ENCODE measurements at places on chromosomes 1 and 21. TPM values are rescaled to one million over a fixed set of nuclear protein-coding genes. Genes with fewer than 3 reads are reported as not detected.
A peak's percentile ranks its signal among the peaks of the same experiment; 100 is the strongest.

GRCh38 chr1:44585315-44585920, 88.9 kb downstream of the TMEM53 start:
- no peaks in the 10 kb centered on the region for H3K4me1 ChIP-seq
- H3K4me3 ChIP-seq = no peak overlapping the region
- H3K27me3 ChIP-seq = no peaks in the 10 kb centered on the region
- no peaks in the 10 kb centered on the region for H3K36me3 ChIP-seq

The AMY2A gene
- total RNA-seq = not detected

DNA sequence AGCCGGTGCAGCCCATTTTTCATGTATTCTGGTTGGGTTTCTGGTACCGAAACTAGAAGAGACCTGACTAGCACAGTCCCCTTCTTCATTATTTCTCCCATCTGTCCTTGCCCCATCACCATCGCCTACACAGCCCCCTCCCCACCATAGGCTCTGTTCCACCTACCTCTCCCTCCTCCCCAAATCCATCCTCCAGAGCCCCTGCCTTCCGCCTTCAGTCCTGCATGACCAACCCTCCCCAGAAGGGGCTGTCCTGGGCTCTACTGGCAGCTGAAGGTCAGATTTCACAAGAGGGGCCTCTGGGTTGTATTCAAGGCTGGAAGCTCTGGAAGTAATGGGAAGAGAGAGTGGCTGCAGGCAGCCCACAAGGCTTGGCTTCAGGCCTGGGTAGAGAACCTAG, 55.2 kb downstream of the SDC3 start:
- H3K27me3 ChIP-seq = no peaks in the 10 kb centered on the region
- H3K4me1 ChIP-seq = peaks cover 5% of the 10 kb centered on the region
- H3K4me3 ChIP-seq = no peak overlapping the region
- DNase-seq = no peak
- H3K36me3 ChIP-seq = no peaks in the 10 kb centered on the region

The KRTAP19-1 gene
- total RNA-seq = not detected

GRCh38 chr1:2941907-2942306, 79.4 kb upstream of the ACTRT2 start:
- DNase-seq = no peak
- no peak overlapping the region for H3K4me3 ChIP-seq
- H3K36me3 ChIP-seq = no peaks in the 10 kb centered on the region
- no peaks in the 10 kb centered on the region for H3K27me3 ChIP-seq

The FAM72D gene
- 0.60 TPM for total RNA-seq

The MIXL1 gene
- 0.49 TPM for total RNA-seq

- no peak for DNase-seq
- H3K4me1 ChIP-seq = no peaks in the 10 kb centered on the region
- no peaks in the 10 kb centered on the region for H3K27me3 ChIP-seq
- no peak overlapping the region for H3K4me3 ChIP-seq
- H3K27ac ChIP-seq = no peak overlapping the region
Observed at GRCh38 chr1:77089756-77090155, 129.5 kb downstream of the PIGK start.

DNA sequence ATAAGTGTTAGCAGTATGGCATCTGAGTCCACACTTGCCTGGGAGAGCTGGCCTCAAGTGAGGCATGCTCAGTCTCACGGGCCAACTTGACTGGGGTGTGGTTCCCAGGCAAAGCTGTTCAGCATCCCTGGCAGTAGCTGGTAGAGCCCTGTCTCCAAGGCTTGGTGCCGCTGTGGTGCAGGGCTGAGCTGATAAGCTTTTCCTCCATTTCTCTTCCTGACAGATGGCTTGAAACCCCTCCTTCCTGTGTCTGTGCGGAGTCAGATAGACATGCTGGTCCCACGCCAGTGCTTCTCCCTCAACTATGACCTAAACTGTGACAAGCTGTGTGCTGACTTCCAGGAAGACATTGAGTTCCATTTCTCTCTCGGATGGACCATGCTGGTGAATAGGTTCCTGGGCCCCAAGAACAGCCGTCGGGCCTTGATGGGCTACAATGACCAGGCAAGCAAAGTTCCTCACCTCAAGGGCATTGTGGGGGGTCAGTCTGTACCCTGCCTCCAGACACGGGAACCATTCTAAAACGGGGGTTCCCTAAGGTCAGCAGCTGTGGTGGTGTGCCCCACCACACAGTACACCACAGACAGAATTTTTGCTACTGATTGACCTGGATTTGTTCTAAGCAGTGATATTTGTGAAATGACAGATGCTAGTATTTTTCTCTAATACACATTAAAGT, 13.7 kb upstream of the MIIP start:
- peaks cover 41% of the 10 kb centered on the region for H3K36me3 ChIP-seq
- no peaks in the 10 kb centered on the region for H3K4me1 ChIP-seq
- DNase-seq = no peak
- H3K27ac ChIP-seq = no peak overlapping the region
- no peak overlapping the region for H3K4me3 ChIP-seq

- no peaks in the 10 kb centered on the region for H3K4me1 ChIP-seq
- no peaks in the 10 kb centered on the region for H3K36me3 ChIP-seq
Observed at GRCh38 chr1:241722947-241723346, 70.9 kb downstream of the WDR64 start.

The RXFP4 gene
- not detected for total RNA-seq

- H3K4me3 ChIP-seq = no peak overlapping the region
- H3K36me3 ChIP-seq = no peaks in the 10 kb centered on the region
- H3K27ac ChIP-seq = no peak overlapping the region
Observed at GRCh38 chr21:37877171-37877570, 39.1 kb downstream of the KCNJ6 start.

The INAVA gene
- total RNA-seq = 17.1 TPM

DNA sequence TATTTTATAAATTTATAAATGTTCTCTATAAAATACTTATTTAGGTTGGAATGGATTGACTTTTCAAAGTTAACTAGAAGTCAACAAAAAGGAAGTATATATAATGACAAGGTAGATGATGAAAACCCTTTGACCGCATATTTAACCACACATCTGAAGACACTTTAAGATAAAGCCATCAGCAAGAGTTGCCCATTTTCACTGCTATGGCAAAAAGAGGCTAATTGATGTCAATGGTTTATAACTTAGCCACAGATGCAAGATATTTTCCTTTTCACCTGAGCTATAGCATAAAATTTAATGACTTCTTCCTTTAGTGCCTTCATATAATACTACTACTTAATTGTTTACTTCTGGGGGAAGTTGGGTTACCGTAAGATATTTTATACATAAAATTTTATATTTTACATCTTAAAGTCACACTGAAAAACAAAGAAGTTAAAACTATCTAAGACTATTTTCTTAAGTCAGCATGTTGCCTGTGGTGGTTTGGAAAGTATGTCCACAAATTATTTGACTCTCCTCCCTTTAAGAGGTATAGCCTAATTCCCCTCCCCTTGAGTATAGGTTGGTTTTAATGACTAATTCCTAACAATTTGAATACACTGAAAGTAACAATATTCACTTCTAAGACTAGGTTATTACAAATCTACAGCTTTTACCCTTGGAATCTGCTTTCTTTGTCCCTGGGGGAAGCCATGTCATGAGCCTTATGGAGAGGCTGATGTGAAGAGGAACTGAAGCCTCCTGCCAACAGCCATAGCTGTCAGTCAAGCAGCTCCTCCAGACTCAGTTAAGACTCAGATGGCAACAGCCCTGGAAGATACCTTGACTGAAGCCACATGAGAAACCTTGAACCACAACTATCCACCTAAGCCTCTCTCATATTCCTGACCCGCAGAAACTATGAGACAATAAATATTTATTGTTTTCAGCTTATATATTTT, 40.3 kb upstream of the LRRC8B start:
- H3K4me1 ChIP-seq = no peaks in the 10 kb centered on the region
- H3K36me3 ChIP-seq = no peaks in the 10 kb centered on the region
- DNase-seq = no peak
- H3K27me3 ChIP-seq = no peaks in the 10 kb centered on the region
- H3K27ac ChIP-seq = no peak overlapping the region

The AVPR1B gene
- total RNA-seq = not detected

DNA sequence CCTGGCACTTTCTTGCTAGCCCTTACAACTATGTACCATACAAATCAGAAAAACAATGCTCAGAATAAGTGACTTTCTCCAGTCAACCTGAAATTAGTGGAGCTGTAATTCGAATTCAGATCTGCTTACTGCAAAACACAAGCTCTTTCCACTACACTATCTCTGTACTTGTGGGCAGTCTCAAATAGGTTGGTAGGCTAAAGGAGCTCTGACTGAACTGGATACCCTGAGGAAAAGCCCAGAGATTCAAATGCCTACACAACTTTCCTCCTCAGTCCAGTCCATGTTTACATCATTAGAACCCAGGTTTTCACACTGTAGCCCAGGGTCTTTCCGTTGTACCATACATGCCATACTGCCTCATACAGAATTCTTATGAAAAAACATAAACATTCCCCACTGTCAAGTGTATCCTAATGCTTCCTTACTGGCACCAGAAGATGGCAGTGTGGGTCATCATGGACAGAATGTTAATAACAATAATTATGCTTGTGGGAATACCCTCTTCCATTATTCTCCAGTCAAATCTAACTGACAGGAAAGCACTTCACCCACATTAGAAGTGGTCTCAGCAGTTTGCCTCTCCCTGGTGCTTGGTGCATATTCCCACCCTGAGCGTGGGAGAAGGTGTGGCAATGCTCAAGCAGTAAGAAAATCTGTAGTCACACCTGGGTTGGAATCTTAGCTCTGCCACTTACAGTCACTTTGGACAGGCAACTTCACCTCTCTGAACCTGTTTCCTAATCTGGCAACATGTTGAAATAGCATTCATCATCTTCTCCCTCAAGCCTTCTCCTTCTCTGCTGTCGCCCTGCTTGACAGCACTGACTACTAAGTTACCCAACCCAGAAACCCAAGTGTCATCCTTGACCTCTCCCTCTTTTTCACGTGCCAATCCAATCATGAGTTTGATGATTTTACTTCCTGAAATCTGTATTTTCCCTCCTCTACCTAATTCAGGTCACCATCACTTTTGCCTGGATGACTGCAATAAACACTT, 14.4 kb upstream of the ZFYVE9 start:
- H3K4me1 ChIP-seq = no peaks in the 10 kb centered on the region
- no peak overlapping the region for H3K27ac ChIP-seq
- no peaks in the 10 kb centered on the region for H3K36me3 ChIP-seq
- peak; percentile 80 for DNase-seq
- no peak overlapping the region for H3K4me3 ChIP-seq

DNA sequence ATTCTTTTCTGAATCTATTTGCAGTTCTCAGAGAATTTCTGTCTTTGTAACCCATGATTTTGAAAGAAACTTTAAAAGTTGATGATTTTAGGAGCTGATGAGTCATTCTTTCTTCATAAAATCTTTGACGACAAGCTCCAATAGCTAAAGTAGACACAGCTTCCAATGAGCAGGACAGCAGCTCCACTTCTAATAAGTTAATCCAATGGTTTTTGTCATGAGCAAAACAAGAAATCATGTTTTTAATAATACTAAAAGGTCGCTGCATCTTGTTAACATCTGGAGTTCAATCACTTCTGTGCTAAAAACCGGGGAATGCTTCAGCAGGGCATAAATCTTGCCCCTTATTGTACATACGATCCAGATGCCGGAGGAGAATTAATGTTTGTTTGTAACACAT, 48.9 kb upstream of the GORAB start:
- no peak overlapping the region for H3K27ac ChIP-seq
- H3K4me3 ChIP-seq = no peak overlapping the region
- H3K4me1 ChIP-seq = peaks cover 3% of the 10 kb centered on the region
- DNase-seq = no peak

DNA sequence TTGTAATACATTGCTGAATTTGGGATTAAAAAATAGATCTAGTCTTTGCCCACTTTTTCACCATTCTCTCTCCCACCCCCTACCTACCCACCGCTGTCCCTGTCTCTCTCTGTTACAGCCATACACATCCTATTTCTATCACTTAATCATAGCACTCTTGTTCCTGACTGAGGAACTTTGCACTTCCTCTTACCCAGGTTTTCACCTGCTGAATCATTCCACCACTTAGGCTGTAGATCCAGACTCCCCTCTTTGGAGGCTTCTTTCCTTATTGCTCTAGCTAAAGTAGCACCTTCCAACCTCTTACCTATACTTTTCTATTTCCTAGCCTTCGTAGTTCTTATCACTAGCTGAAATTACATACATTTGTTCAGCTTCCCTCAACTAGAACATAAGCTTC, 59.6 kb downstream of the ATP6V1G3 start:
- no peaks in the 10 kb centered on the region for H3K4me1 ChIP-seq
- H3K27me3 ChIP-seq = no peaks in the 10 kb centered on the region
- H3K36me3 ChIP-seq = no peaks in the 10 kb centered on the region
- no peak overlapping the region for H3K4me3 ChIP-seq
- DNase-seq = no peak

GRCh38 chr1:61337441-61337951, 255.1 kb downstream of the NFIA start:
- DNase-seq = peak; percentile 95
- peaks cover 10% of the 10 kb centered on the region for H3K36me3 ChIP-seq
- no peak overlapping the region for H3K4me3 ChIP-seq
- no peaks in the 10 kb centered on the region for H3K27me3 ChIP-seq
- peak overlapping the region; percentile 86 for H3K27ac ChIP-seq

- peak; percentile 46 for DNase-seq
- no peaks in the 10 kb centered on the region for H3K27me3 ChIP-seq
- no peak overlapping the region for H3K4me3 ChIP-seq
- no peaks in the 10 kb centered on the region for H3K36me3 ChIP-seq
Observed at GRCh38 chr21:22346576-22346975, 1348.4 kb downstream of the NCAM2 start.

Measured in lung (tissue), 17 donors.